ENCODE measurements at places on chromosomes 3 and 15.

DNA sequence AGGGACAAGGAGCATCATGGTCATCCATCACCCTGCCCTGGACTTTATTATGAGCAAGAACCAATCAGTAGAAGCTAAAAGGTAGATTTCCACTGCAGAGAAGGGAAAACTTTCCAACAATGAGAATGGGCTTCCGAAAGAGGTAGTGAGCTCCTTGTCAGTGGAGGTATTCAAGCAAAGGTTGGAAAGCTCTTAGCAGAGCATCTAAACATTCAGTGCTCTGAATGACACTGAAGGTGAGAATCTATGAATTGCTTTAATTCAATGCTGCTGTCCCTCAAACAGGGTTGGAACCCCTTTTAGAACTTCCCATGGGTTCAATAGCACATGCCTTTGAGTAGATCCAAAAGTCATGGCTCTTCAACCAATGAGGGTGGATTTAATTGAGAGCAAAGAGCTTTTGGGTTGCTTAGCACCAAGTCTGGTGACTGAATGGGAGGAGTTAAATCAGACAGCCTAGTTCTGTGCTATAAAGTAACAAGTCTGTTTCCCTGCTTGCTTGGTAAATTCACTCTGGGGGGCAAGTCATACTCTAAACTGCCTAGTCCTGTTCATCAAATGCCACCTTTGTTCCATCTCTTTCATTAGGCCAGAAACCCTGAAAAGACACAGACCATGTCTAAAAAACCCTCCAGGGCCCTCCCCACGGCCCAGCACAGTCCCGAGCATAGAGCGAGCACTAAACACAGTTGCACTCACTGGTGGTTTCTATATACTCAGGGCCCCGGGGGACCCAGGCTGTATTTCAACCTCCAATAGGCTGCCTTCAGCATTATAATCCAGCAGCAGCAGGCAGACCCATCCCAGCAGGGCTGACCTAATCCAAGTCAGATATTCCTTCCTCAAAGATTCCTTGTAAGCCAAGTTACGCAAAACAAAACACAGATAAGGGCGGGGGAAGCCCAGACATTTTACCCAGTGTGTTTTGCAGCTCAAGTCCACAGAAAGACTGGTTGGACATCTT, 161.2 kb downstream of the MEGF11 start:
- no peak for DNase-seq

DNA sequence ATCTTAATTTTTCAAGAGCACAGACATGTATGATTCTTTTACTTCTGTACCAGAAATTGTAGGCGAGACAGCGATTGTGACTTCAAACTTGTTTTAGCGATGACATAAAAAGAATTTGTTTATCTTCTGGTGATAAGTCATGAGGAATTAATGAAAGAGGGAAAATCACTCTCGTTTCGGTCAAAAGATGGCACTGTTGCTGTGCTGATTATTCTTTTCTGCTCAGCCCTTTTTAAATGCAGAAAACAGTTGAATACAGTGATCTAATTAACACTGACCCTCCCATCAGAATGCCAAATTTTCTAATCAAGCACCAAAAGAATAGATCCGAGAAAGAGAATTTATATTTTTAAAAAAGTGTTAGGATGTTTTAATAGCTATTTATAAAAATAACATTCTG, 52.6 kb downstream of the NSUN3 start:
- DNase-seq: no peak

- no peak for DNase-seq
Measured at GRCh38 chr15:90205886-90206285, 4.8 kb downstream of the SEMA4B start.

DNA sequence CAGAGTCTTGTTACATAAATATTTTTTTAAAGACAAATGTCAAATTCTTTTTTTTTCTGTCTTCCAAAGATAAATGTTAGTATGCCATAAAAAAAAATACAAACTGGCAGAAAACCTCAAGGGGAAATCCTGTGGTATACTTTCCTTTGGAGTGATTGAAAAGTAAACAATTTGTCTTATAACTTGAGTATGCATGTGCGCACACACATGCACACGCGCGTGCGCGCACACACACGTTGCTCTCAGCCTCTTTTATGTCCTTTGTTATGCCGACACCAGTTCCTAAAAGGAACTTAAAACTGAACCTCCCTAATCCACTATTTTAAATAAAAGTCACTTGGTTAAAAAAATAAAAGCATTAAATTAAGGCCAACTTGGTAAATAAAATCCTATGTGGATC, 58.1 kb downstream of the TGFBR2 start:
- DNase-seq: no peak

- DNase-seq: no peak
Measured at GRCh38 chr3:171213907-171214306, 187.4 kb upstream of the SLC2A2 start.

- no peak for DNase-seq
Measured at GRCh38 chr3:159860269-159861116, 128.1 kb upstream of the IL12A start.

GRCh38 chr3:185060655-185061054, 92.2 kb downstream of the C3orf70 start:
- no peak for DNase-seq

- DNase-seq: no peak
Measured at GRCh38 chr3:158918451-158918850, 116.6 kb downstream of the MFSD1 start.

All from activated CD8-positive, alpha-beta memory T cell treated with anti-CD3 and anti-CD28 coated beads for 1 hour (primary cell).